ENCODE measurements at places on chromosomes 6 and 20.
A peak's percentile ranks its signal among the peaks of the same experiment; 100 is the strongest.

DNA sequence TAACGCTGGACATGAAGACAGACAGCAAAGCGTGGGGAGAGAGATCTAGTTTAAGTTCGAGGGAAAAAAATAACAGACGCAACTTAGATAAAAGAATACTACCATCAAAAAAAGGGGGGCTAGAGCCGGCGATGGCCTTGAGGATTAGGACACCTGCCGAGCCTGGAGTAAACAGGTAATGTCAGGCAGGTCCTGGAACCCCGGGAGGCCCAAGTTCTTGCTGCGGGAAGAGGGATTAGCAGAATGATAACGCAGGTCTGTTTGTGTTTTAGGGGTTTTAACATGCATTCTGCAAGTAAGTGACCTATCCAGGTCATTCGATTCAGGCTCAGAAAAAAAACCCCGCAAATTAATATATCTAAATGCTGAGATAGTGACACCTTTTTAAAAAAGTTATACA, 754 bp upstream of the TMEM170B start:
- DNase-seq, result peak; percentile 6

GRCh38 chr6:158999154-158999665, 792 bp downstream of the RSPH3 start:
- no peak for DNase-seq

DNA sequence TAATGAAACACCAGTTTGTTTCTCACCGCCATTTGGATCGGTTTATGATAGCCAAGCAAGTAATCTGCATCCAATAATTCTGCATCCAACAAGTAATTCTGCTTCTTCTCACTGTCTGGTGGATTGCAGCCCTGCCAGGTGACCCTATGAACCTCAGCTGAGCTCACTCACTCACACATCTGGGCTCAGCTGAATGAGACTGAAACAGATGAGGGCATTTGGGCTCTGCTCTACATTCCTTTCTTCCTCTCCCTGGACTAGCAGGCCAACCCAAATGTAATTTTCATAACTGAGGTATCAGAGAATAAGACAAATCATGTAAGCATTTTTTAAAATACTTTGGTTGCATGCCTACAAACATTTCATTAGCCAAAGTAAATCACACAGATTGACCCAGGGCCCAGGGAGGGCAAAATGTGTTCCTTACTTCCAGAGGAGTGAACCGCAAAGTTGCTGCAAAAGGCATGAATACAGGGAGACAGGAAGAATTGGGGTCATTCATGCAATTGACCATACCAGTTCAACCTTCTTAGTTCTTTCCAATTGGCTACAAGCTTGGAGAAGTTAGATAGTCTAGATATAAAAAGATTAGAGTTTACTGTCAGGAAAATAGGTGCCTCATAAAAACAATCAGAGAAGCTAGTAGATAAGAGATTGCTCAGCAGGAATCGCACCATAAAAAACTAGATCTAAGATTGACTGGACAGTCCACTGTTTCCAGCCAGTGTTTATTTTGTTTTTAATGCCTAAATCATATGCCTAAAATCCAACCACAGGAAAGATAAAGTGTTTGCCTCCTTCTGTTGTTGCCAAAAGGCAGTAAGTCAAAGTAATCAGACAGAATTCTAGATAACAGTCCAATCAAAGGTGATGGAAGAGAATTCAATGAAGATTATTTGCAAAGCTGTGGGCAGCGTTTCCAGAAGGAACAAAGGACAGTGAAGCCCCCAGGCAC, 43.7 kb downstream of the CBLN4 start:
- no peak for DNase-seq

DNA sequence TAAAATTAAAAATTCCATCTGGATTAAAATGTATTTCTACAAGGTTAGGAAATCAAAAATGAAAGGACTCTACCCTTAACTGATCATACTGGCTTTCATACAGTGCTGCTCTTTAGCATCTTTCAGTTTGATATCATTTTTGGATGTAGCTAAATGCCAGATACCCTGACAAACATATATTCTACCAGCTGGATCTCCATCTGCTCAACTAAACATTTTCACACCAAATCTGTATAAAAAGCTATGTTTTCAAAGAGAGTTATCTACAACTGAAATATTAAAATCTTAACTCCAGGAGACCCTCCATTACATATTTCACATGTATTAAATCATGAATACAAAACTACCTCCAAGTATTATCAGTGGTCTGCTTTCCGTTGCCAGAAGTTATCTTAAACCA, 95.7 kb downstream of the EPHA7 start:
- DNase-seq, result no peak

DNA sequence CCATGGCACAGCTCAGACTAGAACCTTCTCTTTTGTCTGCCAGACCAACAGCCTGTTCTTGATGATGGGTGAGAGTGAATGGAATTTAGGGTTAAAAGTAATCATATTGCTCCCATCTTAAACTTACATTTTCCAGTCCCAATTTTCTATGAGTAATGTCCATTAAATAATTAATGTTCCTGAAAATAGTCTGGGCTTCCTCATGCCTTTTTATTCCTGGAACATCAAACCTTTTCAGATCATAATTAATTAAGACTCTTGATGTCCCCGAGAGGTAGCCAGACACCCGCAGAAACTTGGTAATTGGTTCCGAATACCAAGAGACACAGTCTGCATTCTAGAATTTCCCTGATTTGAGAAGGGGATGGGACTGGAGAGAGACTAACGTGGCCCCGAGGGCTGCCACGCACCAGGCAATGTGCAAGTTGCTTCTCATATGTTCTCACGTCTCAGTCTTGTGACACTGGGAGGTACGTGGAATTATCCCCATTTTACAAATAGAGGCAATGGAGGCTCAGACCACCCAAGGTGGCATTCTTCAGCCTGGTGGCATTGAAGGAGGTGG, 78.6 kb upstream of the TOX2 start:
- no peak for DNase-seq

All from activated CD4-positive, alpha-beta T cell treated with anti-CD3 and anti-CD28 coated beads for 4 hours (primary cell).